Activated T-cell treated with anti-CD3 and anti-CD28 coated beads, Interleukin-2, amount 50 U/mL, for 24 hours (primary cell): ENCODE measurements at places on chromosomes 5 and 9.

- DNase-seq = no peak
These were observed 264.5 kb upstream of the ELAVL2 start for GRCh38 chr9:24090566-24090965.

DNA sequence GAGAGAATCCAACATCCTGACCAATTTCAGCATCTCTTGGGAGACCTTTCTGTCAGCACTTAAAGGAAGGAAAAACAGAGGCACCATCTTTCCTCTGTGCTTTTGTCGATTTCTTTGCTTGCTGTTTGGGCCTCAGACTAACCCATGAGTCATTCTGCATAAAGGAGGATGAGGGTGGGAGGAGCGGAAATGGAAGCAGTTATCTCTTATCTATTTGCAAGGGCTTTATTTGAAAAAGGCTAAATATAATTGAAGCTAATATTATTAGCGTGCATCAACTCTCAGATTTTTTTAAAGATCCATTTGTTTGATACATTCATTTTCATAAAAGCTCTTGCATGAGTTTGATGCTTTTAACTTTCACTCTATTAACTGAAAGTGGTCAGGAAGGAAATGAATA is 72.9 kb downstream of the ZNF622 start:
- no peak for DNase-seq

- DNase-seq = peak; percentile 72
These were observed at the start of gene SEMA4D for GRCh38 chr9:89497978-89498851. TSS of gene SEMA4D (minus strand) at chr9:89498113. CDS start at chr9:89405456, 92,657 bp downstream.

- no peak for DNase-seq
These were observed 16.3 kb downstream of the CARD19 start for GRCh38 chr9:93112116-93112863.
